ENCODE measurements at places on chromosomes 6 and 20. TPM values are rescaled to one million over a fixed set of nuclear protein-coding genes. Genes with fewer than 3 reads are reported as not detected.

GGTLC1 gene
- not detected for total RNA-seq

DNA sequence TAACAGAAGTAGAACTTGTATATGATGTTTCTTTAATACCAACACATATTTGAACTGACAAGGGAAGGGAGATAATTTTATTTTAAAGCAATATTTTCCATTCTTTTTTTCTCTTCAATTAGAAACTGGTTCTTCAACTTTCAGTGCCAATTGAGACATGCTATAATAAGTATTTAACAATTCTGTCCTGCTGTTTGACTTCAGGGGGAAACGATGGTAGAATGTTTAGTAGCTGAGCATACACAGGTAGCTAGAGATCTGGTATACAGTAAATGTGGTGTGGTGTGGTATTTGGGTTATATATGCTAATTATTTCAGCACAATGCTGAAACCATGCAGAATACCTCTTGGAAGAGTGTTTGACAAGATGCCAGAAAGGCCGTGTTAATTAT, 156.9 kb downstream of the ARID1B start:
- DNase-seq: no peak

DNA sequence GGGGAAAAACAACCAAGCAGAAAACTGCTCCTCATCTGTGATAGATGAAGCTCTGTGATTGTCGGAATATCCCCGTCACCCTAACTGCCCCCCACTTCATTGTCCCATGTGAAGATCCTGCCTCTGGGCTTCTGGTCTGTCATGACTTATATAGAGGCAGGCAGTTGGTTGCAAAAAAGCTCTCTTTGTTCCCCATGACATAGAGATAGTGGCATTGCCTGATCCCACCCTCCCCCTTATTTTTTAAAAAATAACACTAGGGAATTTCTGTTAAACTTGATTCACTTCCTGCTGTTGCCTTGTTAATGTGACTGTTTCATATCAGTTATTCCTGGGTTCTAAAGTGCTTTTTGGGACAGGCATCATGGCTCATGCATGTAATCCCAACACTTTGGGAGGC, 203.1 kb downstream of the JARID2 start:
- no peak for DNase-seq

GRCh38 chr20:37872161-37872560, 30.8 kb upstream of the VSTM2L start:
- DNase-seq: no peak

DNA sequence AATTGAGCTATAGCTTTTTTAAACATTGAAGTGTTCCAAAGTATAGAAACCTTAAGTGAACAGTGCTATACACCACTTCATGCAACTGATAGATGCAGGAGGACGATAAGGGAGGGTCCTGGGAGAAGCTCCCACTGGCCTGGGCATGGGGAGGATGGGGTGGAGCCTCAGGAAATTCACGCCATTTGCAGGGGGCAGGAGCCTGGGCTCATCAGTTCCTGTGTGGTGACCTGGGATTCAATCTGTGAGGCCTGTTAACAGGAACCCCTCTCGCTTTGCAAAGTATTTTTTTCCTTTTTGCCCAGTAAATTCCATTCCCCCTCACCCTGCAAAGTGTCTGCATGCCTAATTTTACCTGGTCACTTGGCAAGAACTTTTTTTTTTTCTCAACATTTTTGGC, 11.0 kb upstream of the ASCC3 start:
- DNase-seq: no peak

HLA-DRA gene
- 26.0 TPM for total RNA-seq

C4B gene
- total RNA-seq: 3.2 TPM

MOG gene
- not detected for total RNA-seq

All from esophagus squamous epithelium (tissue), 5 donors.